ENCODE measurements at places on chromosomes 6 and 20.
A peak's percentile ranks its signal among the peaks of the same experiment; 100 is the strongest.

DNA sequence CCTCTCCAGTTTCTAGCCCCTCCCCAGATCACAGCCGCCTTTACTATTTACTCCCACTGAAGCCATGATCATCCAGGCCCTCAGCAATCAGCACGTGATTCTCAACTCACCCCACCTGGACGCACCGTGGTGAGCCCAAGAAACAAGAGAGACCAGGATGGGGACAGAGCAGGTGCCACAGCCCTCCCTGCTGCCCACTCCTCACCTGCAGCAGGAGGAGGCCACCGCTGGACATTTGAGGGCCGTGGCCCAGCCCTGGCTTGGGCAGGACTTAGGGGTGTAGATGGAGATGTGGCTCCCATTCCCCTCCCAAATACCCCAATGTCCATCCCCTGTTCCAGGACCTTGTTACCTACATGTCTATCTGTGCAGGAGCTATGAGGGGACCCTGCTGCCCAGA is 20.3 kb downstream of the HLA-F start:
- no peak for DNase-seq

GRCh38 chr6:155351273-155352129 is 37.2 kb upstream of the TFB1M start:
- DNase-seq = no peak

GRCh38 chr6:83815631-83816272 is 37.4 kb upstream of the RIPPLY2 start:
- no peak for DNase-seq

DNA sequence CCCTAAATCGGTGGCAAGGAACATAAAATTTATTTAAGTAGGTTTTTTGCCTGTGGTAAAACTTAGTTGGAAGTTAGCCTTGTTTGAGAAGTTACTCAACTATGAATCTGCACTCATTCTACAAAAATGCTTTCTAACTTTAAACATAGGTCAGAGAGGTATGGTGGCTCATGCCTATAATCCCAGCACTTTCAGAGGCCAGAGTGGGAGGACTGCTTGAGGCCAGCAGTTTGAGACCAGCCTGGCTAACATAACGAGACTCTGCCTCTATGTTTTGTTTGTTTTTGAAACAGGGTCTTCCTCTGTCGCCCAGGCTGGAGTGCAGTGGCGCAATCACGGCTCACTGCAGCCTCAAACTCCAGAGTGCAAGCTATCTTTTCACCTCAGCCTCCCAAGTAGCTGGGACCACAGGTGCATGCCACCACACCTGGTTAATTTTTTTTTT is 16.2 kb downstream of the USP49 start:
- DNase-seq = no peak

GRCh38 chr20:33696448-33696847 is 10.3 kb upstream of the E2F1 start:
- no peak for DNase-seq

DNA sequence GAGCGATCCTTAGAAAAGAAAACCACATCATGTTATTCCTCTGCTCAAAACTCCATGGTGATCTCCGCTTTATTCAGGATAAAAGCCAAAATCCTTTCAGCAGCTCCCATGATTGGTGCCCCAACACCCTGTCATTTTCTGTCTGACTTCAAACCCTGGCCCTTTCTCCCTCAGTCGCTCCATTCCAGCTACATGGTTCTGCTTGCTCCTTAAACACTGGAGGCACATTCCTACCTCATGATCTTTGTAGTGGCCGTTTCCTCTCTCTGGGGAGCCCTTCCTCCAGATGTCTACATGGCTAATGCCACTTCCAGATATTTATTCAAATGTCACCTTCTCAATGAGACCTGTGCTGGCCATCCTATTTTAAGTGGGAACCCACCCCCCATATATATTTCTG is 100.8 kb downstream of the CAP2 start:
- DNase-seq = no peak

- DNase-seq = no peak
These were observed 609.0 kb downstream of the DHX35 start for GRCh38 chr20:39571171-39571570.

GRCh38 chr6:4615891-4616290 is 160.3 kb upstream of the CDYL start:
- DNase-seq = no peak

GRCh38 chr20:16486532-16486931 is 86.7 kb downstream of the KIF16B start:
- DNase-seq = no peak

DNA sequence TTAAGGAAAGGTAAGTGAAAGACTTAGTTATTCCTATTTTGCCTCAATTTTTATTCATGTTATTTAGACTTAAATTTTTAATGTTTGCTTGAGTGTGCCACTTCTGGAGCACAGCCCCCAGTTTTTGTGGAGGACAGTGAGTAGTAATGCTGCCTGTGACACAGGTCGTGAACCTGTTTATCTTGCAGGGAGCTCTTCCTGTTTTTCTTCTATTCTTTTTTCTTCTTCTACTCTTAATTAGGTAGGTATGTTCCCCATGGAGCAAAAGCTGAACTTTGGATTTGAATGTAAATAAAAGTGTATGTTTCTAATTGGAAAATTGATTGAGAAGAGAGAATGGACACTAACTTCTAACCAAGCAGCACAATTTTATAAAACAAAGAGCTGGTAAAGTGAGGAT is 12.3 kb downstream of the SMPDL3A start:
- no peak for DNase-seq

GRCh38 chr6:37965964-37966676 is 146.6 kb downstream of the ZFAND3 start:
- no peak for DNase-seq

GRCh38 chr20:34948030-34948429 is 7.6 kb downstream of the GSS start:
- no peak for DNase-seq

- no peak for DNase-seq
These were observed 39.1 kb downstream of the FAM120B start for GRCh38 chr6:170345662-170346061.

- no peak for DNase-seq
These were observed 90.5 kb downstream of the PCSK2 start for GRCh38 chr20:17317341-17317740.

- no peak for DNase-seq
These were observed 3.0 kb upstream of the CST11 start for GRCh38 chr20:23455639-23456038.

- no peak for DNase-seq
These were observed 69.5 kb upstream of the LTV1 start for GRCh38 chr6:143773506-143774150.

DNA sequence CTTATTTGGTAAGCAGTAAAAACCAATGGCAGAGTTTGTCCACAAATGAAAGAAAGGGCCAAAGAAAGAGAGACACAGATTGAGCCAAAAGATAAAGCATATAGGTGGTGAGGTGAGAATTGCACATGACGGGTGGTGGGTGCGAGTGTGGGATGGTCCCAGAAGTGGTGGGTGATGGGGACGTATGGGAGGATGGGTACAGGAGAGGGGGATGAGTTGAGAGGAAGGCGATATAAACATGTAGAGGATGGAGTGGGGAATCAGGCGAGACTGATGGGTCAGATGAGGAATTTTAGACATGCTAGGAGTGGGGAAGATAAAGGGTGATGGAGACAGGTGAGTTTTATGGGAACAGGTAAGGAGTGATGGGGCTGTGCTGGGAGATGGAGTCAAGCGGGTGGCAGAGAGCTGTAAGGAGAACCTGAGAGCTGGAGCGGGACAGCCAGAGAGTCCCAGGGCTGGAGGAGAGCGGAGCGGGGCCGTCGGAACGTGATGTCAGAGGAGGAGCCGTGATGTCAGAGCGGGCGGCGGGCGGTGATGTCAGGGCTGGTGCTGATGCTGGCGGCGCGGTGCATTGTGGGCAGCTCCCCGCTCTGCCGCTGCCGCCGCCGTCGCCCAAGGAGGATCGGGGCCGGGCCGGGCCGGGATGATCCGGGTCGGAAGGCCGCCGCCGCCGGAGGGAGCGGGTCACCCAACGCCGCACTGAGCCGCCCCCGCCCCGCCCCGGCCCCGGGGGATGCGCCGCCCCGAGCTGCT is at the start of gene TTBK1:
TTBK1 (plus strand) TSS at position 574 of the 756 bp plus-strand sequence. CDS start 3,180 bp downstream, outside the sequence.
- DNase-seq = peak; percentile 35

DNA sequence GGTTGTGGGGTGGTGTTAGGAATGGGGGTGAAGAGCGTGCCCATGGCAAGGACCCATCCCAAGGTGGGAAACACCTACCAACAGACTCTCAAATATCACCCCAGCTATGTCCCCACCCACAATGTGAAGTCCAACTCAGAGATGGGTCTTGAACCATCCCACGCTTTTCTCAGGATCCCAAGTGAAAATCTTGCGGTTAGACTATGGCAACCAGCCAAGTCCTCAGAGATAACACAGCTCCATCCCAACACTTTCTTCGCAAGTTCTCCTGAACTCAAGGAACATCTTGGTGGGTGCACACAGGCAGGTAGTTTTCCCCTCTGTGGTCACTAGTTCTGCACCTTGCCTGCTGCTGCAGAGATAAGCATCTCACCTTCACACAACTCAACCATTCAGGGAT is 116.0 kb downstream of the CDC5L start:
- no peak for DNase-seq

DNA sequence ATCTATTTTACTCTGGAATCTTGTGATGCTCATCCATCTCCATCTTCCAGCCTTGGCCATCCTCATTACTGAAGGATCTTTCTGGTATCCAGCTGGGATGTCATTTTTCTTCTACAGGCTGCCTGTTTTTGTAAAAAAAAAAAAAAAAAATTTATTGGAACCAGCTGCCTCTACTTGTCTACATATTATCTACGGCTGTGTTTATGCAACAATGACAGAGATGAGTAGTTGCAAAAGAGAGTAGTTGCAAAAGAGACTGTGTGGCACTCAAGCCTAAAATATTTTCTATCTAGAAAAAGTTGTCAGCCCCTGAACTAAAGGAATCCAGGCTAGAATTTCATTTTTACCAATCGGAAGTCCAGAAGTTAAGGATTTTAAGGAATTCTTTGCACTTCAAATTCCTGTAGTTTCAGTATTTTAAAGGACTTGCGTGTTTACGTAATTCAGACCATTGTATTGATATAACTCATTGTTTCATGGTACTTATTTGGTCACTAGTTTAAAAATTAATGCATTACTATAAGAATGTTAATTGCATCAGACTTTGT is 38.6 kb upstream of the PLCG1 start:
- no peak for DNase-seq

DNA sequence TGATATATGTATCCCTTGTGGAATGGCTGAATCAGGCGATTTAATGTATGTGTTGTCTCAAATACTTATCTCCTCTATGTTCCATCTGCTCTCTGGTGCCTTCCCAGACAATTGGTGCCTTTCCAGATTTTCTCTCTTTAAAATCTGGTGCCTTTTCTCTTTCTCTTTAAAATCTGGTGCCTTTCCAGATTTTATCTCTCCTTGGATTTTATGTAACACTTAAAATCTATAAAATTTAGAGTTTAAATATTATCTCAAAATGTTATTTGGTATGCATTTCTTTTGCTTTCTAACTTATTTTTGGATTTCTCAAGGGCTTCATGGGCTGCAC is 116.3 kb downstream of the KIF13A start:
- DNase-seq = no peak

- no peak for DNase-seq
These were observed 31.1 kb upstream of the SMAP1 start for GRCh38 chr6:70636596-70636995.

GRCh38 chr6:14520029-14520428 is 402.5 kb downstream of the CD83 start:
- DNase-seq = no peak

- DNase-seq = no peak
These were observed 74.4 kb downstream of the DOK5 start for GRCh38 chr20:54549658-54550326.

DNA sequence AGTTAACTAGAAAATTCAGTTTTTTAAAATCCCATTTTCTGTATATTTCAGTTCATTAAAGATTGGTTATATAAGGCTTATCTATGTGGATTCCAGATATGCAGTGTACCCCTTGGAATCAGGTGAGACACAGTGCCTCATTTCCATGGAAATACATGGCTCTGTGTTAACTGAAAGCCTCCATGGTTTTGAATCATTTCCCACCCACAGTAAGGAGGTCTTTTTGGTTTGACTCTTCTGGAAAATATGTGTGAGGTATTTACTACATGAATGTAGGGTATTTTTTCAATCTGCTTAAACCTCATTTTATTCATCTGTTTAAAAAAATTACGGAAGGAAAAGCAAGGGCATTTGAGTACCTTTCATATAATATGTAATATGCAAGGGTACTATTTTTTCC is 25.5 kb downstream of the RNF144B start:
- no peak for DNase-seq

DNA sequence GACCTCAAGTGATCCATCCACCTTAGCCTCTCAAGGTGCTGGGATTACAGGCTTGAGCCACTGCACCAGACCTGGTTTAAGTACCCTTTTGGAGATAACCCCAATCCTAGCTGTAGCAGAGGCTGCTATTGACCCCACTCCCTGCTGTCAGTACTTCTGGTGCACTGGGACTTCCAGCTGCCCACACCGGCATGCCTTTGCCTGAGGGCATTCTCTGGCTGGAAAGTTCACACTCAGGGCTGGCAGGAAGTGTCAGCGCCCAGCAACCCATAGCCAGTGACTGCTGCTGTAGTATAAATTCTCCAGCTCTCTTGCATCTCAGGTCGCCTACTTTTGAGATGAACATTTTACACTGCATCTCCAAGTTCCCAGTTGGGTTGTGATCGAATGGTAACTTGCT is 75.3 kb downstream of the UTRN start:
- no peak for DNase-seq

DNA sequence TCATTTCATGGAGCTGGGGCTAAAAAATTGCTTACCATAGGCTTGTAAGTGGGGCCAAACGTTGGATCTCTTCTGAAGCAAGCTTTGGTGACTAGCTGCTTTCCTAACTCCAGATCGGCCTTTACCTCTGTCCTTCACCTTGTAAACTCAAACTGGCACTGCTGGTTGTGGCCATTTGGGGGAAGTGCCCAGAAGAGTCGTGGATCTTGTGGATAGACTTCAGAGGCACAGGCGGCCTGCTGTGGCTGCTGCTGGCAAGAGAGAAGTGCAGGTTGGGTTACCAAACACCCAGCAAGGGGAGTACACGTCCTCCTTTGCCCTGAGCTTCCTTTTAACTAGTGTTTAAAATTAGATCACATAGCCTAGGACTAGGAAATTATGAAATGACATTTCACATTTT is 36.8 kb upstream of the KLHL31 start:
- DNase-seq = no peak

GRCh38 chr6:15143540-15143939 is 102.3 kb upstream of the JARID2 start:
- no peak for DNase-seq

GRCh38 chr20:11917663-11918062 is at the start of gene BTBD3:
Gene BTBD3, plus strand, starts transcription at chr20:11917893. Its CDS starts 383 bp downstream, at chr20:11918276.
- DNase-seq = no peak

DNA sequence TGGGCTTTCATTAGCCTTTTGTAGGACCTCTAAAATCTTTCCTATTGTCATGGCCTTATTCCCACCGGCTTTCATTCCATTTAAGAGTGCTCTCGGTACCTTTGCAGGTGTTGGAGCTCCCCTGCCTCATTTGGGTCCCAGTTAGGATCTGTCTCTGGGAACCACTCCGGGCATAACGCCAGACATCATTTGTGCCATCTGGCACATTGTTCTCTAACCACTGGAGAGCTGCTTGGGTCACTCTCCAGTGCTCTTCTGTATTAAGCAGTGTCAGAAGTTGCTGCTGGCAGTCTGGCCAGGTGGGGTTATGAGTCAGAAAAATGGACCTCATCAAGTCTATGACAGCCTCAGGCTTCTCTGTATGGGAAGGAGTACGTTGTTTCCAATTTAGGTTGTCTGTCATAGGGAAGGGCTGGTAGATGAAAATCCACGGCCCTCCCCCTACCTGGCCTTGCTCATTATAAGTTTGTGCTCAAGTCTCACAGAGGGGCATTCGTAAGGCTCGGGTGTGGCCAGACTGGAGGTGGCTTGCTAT is 62.9 kb upstream of the MOCS1 start:
- DNase-seq = no peak

All from activated naive CD4-positive, alpha-beta T cell treated with Interleukin-2 at 50 U/mL for 16 hours (primary cell).